ENCODE measurements at places on chromosomes 3 and 15.

DNA sequence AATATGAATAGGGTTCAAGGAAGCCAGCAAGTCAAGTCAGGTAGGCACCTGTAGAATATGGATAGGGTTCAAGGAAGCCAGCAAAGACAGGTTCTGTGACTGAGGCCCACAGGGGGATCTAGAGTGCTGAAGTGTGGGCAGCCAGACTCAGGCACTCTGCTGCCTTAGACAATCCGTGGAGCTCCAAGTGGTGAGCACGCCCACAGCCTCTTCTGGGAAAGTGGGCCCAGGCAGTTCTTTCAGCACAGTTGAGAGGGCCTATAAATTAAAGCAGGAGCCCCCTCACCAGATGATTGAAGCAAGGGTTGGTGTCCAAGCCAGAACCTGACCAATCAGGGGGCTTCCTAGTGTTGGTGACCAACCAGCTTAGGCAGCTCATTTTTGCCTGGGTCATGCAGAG, 51.0 kb downstream of the ANP32A start:
- DNase-seq: no peak

DNA sequence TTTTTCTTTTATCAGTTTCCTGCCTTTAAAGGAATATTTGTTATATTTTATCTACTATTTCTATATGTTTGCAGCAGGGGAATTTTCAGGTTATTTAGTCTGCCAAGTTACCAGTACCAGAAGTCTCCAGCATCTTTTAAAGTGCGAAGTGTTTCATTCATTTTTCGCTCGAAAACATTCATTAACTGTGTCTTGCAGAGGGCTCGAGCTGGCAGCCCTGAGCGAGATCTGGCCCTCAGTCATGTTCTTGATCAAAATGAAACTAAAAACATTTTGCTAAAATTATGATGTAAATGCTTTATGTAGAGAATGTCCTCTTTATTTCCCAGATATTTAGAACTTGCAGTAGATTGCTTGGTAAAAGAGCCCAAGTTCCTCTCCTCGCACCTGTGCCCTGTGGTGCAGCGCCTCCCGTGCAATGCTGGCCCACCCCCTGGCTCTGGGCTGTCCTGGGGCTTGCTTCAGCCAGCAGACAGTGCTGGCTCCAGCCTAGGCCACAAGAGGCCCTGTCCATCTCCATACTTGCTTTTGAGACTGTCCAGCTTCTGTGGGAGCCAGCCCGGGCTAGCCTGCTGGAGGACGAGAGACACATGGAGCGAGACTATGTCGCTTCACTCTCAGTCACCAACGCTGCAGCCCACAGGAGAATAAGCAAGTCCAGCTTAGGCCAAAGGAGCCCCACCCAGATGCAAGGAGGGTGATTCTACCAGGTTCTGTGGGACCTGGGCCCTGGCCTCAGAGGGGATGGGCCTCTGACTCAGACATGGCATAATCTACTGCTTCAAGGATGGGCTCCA, 71.9 kb upstream of the PRR23E start:
- DNase-seq: no peak

GRCh38 chr15:88303395-88303794, 46.9 kb upstream of the NTRK3 start:
- no peak for DNase-seq

GRCh38 chr15:50124631-50125030, 5.6 kb upstream of the ATP8B4 start:
- no peak for DNase-seq

- no peak for DNase-seq
Measured at GRCh38 chr15:91471468-91471867, 371.4 kb downstream of the SV2B start.

GRCh38 chr3:24828011-24828410, 333.4 kb upstream of the THRB start:
- DNase-seq: no peak

- DNase-seq: no peak
Measured at GRCh38 chr3:188573956-188574355, 420.0 kb downstream of the LPP start.

GRCh38 chr15:49309889-49310288, 113.2 kb upstream of the FGF7 start:
- no peak for DNase-seq

DNA sequence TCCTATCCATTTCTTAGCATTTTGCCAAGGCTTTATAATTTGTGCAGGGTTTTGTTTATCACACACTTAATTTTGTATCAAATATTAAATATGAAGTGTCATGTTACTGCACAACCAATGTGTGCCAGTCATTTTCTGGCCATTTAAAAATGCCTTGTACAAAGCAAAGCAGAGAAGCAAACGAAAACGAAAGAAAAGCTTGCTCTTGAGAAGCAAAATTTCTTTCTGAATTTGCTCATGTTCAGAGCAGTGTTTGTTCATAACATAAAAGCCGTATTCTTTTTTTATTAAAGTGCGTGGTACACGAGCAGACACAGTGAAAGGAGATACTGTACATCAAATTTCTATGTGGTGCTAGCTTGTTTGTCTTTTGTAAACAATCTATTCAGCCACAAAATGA, 792.6 kb downstream of the NAALADL2 start:
- no peak for DNase-seq

DNA sequence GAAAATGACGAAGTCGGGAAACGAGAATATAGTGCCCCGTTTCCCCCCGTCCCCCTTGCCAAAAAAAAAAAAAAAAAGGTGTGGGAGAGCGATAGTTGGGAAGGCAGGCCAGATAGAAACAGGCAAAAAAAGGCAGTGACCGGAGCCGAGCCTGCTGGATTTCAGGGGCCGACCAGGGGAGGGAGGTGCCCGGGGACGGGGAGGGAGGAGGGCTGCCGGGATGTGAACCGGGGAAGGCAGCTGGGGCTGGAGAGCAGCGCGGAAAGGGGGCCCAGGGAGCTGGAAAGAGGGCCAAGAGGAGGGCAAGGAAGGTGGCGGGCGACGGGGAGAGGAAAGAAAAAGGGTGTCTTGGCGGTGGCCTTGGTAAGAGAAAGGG, 837 bp downstream of the LRRN1 start:
- no peak for DNase-seq
